T-helper 2 cell (primary cell): ENCODE measurements at places on chromosomes 7 and 10.

GRCh38 chr10:108052981-108053380 lies 888.5 kb upstream of the SORCS1 start:
- DNase-seq = no peak

DNA sequence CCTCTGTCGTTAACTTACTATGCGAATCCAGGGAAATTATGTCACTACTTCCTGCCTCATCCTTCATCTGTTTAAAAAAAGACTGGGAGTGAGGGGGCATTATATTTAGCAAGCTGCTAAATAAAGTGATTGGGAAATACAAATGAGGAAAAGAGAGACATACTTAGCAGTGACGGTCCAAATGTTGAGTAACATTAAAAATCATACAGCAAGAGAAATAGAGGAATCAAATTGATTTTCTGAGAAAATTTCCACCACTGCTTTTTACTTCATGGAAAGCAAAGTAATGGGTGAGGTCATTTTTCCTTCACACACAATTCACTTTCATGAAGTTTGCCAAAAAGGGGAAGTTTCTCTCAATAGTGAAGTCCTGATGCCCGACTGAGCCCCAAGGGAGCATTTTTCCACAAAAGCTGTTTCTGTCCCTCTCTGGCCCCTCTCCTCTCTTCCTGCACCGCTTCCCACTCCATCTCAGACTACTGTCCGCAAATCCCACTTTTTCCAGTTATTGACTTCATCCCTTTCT lies 61.9 kb upstream of the ADO start:
- no peak for DNase-seq

- DNase-seq = no peak
Measured at GRCh38 chr7:36281945-36282717, 107.5 kb upstream of the ANLN start.

DNA sequence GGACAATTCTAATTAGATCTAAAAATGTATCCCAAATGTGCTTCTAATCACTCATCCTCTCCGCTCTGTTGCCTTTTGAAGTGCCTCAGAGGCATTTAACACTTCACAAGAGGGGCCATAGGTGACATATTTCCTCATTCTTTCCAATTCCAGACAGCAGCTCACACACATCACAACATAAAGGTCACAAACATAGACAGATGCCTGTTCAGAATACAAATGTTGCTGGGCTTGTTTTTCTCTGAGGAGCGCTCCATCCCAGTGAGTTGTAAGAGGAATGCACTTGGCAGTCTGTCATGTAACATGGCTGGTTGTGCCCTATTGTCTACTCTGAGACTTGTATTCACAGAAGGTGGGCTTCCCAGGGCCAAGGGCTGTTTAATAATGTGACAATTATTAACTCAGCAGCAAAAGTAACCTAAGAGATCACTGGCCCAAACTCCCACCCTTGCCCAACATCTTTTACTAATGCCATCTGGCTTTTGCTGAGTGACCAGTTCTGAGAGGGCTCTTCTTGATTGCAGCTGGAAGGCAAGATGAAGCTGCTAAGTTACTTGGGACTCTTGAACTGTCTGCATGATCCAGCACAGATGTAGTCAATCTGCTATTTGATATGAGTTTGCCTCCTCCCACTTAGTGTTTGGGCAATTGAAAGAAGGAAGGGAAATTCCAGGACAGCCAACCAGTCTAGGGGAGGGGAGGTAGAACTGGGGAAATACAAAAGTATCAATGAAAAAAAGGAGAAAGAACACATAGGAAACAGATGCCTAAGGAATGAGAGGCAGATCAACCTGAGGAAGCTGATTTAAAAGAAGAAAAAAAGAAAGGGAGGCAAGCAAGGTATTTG lies 13.6 kb downstream of the PON2 start:
- DNase-seq = no peak

- DNase-seq = no peak
Measured at GRCh38 chr7:118572604-118573003, 348.1 kb downstream of the ANKRD7 start.

- no peak for DNase-seq
Measured at GRCh38 chr7:23331132-23331531, 32.0 kb downstream of the MALSU1 start.

DNA sequence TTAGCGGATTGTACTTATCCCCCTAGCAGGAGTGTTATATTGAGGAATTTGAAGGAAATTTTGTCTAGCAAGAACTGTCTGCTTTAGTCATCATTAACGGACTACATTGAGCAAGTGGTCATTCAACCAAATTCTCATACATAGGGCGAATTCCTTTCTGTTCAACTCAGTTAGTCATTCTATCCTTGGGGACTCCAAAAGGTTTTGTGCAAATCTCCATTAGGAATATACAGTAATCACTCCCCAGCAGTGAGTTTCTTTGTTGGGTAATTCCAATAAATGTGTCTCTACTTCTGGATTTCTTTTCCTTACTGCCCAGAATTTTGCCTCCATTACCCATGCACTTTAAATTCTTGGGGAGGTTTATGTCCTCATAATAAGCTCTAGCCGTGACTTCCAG lies 51.1 kb downstream of the EPDR1 start:
- DNase-seq = no peak

- DNase-seq = no peak
Measured at GRCh38 chr7:128266883-128267594, 26.0 kb downstream of the LEP start.

DNA sequence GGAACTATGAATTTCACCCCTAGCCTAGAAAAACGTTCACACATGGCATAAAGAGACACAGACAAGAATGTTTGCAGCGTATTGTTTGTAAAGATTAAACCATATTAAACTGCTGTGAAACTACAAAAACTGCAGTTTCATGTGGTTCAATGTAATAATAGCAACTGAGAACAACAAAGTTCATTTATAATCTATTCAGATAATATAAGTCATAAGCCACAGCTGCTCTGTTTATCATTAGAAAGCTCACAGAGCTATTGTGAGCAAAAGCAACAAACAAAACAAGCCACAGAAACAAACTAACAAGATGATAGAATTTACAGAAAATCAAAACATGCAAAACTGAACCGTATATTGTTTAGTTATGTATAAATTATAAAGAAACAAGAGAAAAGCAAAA lies 113.5 kb downstream of the AHR start:
- DNase-seq = no peak

GRCh38 chr7:140888087-140888486 lies 36.6 kb downstream of the BRAF start:
- no peak for DNase-seq

DNA sequence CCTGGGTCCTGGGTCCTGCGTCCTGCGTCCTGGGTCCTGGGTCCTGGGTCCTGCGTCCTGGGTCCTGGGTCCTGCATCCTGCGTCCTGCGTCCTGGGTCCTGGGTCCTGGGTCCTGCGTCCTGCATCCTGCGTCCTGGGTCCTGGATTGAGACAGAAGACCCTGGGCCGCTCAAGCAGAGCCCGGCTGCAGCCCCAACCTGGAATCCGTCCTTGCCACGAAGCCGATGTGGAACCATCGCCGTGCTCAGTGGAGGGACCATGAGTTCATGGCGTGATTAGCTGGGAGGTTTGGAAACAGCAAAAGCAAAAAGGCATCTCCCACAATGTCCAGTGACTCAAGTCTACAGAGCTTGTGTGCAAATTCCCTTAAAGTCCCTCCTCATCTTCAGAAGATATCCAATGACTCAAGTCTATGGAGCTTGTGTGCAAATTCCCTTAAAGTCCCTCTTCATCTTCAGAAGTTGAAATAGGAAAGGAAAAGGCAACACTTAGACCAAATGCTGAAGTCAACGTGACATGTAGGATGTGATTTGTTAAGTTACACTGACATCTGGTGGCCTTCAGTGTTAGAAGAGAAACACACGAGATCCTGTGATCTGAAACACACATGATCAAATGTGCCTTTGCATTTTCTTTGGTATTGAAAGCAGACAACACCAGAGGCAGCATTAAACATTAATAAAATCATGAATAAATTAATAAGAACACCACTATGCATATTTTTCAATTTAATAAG lies 179.9 kb downstream of the PTPRN2 start:
- DNase-seq = no peak

DNA sequence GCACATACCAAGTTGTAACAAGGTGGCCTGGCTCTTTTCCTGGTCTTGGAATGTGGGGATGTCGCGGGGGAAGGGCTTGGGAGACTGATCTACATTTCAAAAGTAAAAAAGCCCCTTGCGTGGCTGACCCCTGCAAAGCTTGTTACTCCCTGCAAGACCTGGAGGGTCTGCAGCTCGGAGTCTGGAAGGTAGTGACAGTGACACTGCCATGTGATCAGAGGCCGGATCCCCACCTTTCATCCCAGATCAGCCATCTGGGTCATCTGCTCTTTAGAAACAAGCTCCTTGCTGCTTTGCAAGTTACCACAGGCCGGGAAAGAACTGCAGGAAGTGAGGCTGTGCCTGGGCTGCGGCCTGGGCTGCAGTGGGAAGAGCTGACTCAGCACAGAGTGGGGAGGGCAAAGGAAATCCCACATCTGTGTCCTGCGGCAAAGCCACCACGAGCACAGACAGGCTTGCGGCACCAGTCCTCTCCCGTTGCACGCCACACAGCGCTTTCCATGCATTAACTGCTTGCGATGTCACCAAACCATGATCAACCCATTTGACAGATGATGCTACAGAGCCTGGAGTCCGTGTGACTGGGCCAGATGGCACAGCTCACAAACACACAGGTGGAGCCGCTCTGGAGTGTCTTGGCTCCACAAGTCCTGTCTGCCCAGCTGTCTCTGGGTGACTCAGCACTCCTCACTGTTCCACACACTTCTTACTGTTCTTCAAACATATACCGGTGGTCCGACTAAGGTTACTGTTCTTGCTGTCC lies 97.7 kb downstream of the SH3PXD2A start:
- DNase-seq = peak; percentile 40

DNA sequence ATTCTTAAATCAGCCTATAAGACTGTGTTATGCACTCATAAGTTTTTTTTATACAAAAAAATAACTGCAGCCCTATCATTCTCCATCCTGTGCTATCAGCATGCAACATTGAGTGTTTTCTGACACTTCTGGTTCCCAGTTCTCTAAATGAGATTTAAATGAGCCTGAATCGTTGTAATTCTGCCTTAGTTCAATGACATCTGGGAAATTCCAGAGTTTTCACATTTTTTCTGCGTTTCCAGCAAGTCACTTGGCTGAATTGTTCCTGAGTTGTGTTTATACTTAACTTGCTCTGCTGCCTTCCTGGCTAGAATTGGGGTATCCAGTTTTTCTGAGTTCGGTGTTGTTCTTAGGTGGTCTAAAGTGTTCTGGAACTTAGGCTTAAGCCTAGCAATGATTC lies 636.1 kb upstream of the FZD8 start:
- no peak for DNase-seq

DNA sequence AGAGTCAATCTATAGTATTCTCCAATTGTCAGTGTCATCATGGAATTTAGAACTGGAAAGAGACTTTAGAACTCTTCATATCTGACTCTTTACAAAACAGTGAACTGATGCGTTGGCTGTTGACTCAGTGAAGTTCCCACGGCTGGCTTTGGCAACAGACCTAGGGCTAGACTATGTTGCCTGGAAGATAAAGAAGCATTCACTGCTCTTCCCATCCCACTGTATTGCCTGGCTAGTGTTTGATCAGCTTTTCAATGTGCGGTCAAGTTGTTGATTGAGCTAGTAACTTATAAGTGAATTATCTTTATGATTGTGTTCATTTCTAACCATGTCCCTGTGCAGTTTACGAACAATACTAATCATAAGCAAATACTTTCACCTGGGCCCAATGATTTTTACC lies 365.7 kb upstream of the LRGUK start:
- DNase-seq = no peak

DNA sequence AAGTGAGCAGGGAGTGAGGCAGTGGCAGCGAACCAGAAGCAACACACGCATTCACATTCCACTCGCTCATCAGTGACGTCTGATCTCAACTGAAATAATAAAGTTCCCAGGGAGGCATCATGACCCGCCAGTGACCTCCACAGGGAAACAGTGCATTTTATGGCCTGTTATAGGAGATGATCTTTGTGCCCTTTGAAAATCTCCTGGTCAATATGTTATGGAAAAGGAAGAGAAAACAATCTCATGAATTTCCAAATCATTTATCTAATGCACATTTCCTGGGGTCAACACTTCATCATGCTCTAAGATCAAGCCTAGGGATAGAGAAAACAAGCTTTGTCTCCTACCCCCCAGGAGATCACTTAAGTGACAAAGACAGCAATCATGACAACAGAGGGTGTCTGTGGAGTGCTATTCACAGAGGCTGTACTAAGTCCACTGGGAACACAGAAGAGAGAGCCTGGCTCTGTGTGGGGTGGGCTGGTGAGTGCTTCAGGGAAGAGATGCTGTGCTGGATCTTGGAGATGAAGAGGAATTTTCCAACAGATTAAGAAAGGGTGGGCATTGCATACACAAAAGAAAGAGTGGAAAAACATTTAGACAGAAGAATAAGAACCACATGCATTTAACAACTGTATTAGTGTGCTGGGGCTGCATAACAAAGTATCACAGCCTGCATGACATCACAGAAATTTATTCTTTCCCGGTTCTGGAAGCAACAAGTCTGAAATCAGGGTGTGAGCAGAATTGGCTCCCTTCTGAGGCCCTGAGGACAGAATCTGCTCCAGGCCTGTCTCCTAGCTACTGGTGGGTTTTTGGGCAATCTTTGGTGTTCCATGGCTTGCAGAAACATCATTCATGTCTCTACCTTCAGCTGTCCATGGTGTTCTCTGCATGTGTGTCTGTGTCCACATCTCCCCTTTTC lies 613.9 kb upstream of the IGFBP3 start:
- no peak for DNase-seq

GRCh38 chr7:143279186-143280098 lies 5.3 kb upstream of the TMEM139 start:
- DNase-seq = no peak

DNA sequence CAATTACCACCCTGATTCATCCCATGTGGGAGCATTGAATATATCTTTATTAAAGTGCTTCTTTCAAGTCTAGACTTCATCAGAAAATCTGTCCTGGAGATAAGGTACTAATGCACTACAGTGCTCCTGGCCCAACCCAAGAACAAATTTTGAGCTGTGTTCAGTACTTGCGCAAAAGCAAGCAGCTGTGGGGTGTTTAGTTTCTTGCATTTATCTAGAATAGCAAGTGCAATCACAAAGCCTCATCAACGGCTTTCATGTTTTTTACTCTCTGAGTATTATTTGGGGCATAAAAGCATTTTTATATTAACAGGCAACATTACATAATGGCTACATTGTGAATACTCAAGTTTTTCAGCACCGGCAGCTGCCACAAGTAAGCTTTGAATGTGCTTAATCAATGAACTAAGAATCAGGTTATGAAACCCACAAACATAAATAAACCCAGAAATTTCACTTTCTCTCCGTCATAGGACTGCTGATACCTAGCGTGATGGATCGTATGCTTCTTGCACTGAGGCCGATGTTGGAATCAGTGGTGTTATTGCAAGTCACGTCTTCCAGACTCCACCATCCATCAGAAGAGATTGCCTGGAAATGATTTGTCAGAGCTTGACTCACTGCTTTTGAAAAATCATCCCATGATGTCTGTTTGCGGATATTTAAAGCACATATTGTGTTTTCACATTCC lies 113.1 kb downstream of the CTTNBP2 start:
- no peak for DNase-seq
